ENCODE measurements at places on chromosomes 5 and 9. TPM values are rescaled to one million over a fixed set of nuclear protein-coding genes. Genes with fewer than 3 reads are reported as not detected.

The SEMA6A gene
- 6.5 TPM for total RNA-seq

The PCDHB16 gene
- 1.3 TPM for total RNA-seq

The RAB3C gene
- 0.73 TPM for total RNA-seq

The PCDHA9 gene
- total RNA-seq = not detected

The BNC2 gene
- 122 TPM for total RNA-seq

GRCh38 chr5:28926422-28926821 lies 1888.0 kb upstream of the CDH9 start:
- H3K4me3 ChIP-seq = no peak overlapping the region
- no peak for DNase-seq
- no peak overlapping the region for H3K27ac ChIP-seq
- H3K27me3 ChIP-seq = no peaks in the 10 kb centered on the region
- H3K4me1 ChIP-seq = no peaks in the 10 kb centered on the region

DNA sequence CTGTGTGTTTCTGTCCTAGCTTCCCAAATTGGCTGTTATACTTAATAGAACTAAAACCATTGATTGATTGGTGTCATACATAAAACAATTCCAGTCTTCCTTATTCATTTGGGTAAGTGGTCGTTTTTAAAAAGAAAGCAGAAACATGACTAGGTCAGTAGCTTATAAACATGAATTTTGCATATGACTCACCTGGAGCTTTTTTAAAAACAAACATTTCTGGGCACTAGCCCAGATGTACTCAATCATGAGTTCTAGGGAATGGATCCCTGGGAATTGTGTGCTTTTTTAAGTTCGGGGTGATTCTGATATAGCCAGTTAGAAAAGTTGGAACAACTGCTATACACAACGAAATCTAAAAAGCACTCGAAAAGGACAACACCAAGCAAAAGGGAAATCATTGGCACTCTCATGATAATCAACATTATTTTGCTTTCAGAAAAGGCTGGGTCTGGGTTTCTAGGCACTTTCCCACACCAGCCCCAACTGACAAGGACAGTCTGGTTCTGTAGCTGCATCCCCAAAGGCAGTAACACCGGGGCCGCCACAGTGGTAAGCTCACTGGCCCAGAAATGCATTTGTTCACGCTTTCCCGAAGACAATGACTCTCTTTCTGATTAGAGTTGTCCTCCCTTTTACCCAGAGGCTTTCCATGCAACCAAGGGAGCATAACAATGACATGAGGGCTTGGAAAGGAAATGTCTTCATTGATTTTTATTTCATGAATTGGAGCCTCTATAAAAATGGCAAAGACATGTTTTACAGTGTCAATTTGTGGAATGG lies 664.9 kb upstream of the WWC1 start:
- no peaks in the 10 kb centered on the region for H3K27me3 ChIP-seq
- no peaks in the 10 kb centered on the region for H3K4me1 ChIP-seq
- no peak for DNase-seq
- H3K4me3 ChIP-seq = no peak overlapping the region
- H3K36me3 ChIP-seq = no peaks in the 10 kb centered on the region

- peak; percentile 31 for DNase-seq
- H3K36me3 ChIP-seq = no peaks in the 10 kb centered on the region
- H3K27ac ChIP-seq = no peak overlapping the region
- peaks cover 21% of the 10 kb centered on the region for H3K4me1 ChIP-seq
- no peaks in the 10 kb centered on the region for H3K27me3 ChIP-seq
Measured at GRCh38 chr5:78586251-78586650, 62.3 kb downstream of the LHFPL2 start.

- H3K36me3 ChIP-seq = no peaks in the 10 kb centered on the region
- H3K27ac ChIP-seq = peak overlapping the region; percentile 95
- H3K27me3 ChIP-seq = no peaks in the 10 kb centered on the region
- H3K4me3 ChIP-seq = peak overlapping the region; percentile 78
Measured at GRCh38 chr9:19102181-19102630, 498 bp downstream of the HAUS6 start.

- no peaks in the 10 kb centered on the region for H3K27me3 ChIP-seq
- no peaks in the 10 kb centered on the region for H3K36me3 ChIP-seq
- H3K27ac ChIP-seq = no peak overlapping the region
- no peaks in the 10 kb centered on the region for H3K4me1 ChIP-seq
Measured at GRCh38 chr9:8014997-8015682, 215.6 kb upstream of the DMAC1 start.

DNA sequence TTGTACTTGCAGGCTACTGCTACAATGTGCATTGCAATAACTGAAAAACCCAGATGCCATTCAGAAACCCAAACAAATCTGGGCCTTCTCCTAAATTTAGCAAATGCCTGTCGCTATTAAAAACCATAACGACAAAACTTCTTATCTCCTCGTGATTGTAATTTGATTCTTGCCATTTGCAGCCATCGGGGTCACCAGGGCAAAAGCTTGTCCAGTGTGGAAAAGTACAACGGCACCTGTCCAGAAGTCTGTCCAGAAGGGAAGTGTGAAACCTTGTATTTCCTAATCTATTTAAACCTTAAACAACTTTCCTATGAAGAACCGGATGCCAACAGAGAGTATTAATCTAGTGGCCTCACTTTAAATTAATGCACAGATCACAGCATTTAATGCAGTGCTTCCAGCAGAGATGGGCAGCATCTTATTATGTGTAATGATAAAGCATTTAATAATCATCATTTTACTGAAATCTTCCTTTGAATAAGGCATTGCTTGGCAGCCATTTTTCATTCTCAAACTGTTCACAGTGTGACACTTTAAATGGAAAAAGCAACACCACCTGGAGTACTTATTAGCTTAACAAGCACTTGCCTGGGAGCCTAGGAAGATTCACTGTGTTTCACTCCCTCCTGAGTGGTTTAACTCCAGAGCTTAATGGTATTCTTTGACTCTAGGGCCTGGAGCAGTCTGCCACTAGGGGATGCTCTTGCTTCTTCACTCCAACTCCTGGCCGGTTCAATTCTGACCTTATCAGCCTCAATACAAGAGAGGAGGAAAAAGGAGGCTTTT lies 4.9 kb upstream of the C7 start:
- peak; percentile 33 for DNase-seq
- peak overlapping the region; percentile 53 for H3K27ac ChIP-seq
- peaks cover 13% of the 10 kb centered on the region for H3K4me1 ChIP-seq

DNA sequence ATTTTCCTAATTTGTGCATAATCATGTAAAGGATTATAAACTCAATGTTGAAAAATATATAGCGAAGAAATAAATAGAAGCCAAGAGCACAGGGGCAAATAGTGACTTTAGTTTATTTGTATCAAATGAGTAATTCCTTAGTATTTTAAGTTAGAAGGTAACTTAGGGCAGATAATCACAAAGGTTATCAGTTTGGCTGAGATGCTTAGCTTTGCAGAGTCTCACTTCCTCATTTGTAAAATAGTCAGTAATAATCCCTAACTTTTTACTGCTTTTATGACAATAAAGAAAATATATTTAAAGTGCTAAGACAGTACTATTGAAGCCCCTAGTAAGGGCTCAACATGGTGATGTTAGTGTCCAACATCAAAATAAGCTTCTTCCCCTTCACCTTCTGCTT lies 297.4 kb upstream of the TUSC1 start:
- no peak overlapping the region for H3K27ac ChIP-seq
- no peaks in the 10 kb centered on the region for H3K27me3 ChIP-seq
- no peaks in the 10 kb centered on the region for H3K36me3 ChIP-seq
- H3K4me3 ChIP-seq = no peak overlapping the region

DNA sequence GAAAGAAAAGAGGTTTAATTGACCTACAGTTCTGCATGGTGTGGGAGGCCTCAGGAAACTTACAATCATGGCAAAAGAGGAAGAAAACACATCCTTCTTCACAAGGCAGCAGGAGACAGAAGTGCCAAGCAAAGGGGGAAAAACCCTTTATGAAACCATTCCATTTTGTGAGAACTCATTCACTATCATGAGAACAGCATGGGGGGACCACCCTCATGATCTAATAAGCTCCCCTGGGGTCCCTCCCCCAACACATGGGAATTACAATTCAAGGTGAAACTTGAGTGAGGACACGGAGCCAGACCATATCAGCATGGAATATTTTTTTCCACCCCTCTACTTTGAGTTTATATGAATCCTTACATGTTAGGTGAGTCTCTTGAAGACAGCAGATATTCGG lies 173.7 kb downstream of the PHF2 start:
- H3K27ac ChIP-seq = no peak overlapping the region
- H3K27me3 ChIP-seq = no peaks in the 10 kb centered on the region
- no peaks in the 10 kb centered on the region for H3K4me1 ChIP-seq

DNA sequence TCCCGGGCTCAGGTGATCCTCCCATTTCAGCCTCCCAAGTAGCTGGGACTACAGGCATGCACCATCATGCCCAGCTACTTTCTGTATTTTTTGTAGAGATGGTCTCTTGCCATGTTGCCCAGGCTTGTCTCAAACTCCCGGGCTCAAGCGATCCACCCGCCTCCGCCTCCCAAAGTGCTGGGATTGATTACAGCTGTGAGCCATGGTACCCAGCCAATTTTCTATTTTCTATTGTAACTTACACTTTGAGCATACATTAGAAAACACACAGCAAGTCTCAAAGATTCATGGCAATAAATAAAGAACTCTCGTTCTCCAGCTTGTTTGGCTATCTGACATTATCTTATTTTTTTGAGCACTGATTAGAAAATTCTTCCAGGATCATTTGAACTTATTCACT lies 228.7 kb downstream of the ADAMTS6 start:
- H3K27ac ChIP-seq = no peak overlapping the region
- H3K27me3 ChIP-seq = no peaks in the 10 kb centered on the region
- no peaks in the 10 kb centered on the region for H3K4me1 ChIP-seq
- H3K4me3 ChIP-seq = no peak overlapping the region
- no peaks in the 10 kb centered on the region for H3K36me3 ChIP-seq
- no peak for DNase-seq

- no peaks in the 10 kb centered on the region for H3K36me3 ChIP-seq
- no peak overlapping the region for H3K4me3 ChIP-seq
- H3K27me3 ChIP-seq = no peaks in the 10 kb centered on the region
- no peak for DNase-seq
- H3K4me1 ChIP-seq = no peaks in the 10 kb centered on the region
Measured at GRCh38 chr5:109682383-109682782, 7.3 kb upstream of the MAN2A1 start.

DNA sequence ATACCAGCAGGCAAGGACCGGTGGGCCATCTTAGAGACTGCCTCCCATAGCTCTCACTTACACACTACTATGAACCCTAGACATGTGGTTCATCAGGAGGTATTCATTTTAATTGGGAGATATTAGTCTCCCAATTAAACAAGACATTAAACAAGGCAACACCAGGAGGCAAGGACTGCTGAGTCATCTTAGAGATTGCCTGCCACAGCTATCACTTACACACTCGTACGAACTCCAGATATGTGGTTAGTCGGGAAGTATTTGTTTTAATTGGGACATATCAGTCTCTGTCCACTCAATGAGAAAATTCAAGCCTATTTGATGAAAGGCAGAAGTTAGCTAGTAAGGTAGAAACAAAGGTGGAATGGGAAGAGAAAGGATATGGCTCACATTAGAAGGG lies 343.9 kb downstream of the NFIB start:
- no peaks in the 10 kb centered on the region for H3K36me3 ChIP-seq
- DNase-seq = no peak
- no peaks in the 10 kb centered on the region for H3K27me3 ChIP-seq
- no peaks in the 10 kb centered on the region for H3K4me1 ChIP-seq
- H3K27ac ChIP-seq = no peak overlapping the region

DNA sequence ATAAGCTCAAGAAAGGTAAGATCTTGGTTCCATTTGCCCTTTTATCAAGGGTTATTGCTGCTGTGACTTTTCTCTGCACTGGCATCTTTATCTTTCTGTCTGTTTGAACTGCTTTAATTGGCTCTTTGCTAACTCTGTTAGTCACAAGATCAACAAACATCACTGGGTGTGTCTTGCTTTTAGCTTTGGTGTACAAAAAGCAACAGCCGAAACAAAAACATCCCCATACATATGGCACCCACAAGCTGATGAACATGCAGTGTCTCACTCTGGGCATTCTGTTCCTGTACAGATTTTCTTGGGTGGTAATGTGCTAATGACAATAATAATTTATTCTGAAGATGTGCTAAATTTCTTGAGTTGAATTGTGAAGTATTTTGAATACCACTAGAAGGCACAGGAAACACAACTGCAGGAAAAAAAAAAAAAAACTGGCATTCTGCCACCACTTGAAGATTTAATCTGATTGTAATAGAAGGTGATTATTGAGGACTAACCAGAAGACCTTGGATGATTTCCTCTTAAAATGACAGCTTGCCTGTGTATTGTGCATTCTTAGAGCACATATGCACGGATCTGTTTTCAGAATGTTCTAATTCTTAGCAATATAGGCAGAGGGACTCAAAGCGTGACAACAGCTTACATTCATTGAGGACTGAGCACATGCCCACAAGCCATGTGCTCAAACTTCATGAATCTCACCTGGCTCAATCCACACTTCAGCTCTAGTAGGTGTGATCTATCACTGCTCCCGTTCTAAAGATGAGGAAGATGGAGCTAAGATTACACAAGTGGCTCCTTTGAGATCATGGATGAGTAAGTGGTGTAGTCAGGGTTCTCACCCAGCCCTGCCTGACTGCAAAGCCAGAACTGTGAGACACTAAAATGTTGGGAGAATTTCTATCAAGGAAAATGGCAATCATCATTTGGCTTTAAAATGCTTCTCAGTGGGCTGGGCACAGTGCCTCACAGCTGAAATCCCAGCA lies 96.4 kb downstream of the EBF1 start:
- H3K27me3 ChIP-seq = no peaks in the 10 kb centered on the region
- H3K4me3 ChIP-seq = no peak overlapping the region
- H3K4me1 ChIP-seq = peaks cover 33% of the 10 kb centered on the region
- H3K36me3 ChIP-seq = no peaks in the 10 kb centered on the region
- DNase-seq = no peak
- peak overlapping the region; percentile 13 for H3K27ac ChIP-seq

DNA sequence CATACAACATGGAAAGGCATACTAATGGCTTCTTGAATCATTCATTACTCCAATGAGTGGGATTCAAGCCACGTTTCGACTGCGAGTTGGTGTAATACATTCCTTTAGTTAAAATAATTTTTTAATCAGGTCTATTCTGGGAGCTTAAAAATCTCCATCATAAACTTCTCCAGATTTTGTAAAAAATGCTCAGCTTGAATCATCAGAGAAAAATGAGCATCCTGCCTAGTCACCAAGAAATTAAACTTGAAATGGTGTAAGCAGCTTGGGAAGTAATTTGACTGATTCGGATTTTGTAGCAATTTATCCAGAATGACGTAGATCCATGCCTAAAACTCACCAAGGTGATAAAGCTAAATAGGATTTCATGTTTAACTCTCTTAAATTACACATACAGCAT lies 165.7 kb downstream of the SLCO4C1 start:
- no peaks in the 10 kb centered on the region for H3K36me3 ChIP-seq
- no peak for DNase-seq
- no peak overlapping the region for H3K4me3 ChIP-seq
- H3K27ac ChIP-seq = no peak overlapping the region
- no peaks in the 10 kb centered on the region for H3K27me3 ChIP-seq
